ENCODE measurements at places on chromosomes 4 and X.

DNA sequence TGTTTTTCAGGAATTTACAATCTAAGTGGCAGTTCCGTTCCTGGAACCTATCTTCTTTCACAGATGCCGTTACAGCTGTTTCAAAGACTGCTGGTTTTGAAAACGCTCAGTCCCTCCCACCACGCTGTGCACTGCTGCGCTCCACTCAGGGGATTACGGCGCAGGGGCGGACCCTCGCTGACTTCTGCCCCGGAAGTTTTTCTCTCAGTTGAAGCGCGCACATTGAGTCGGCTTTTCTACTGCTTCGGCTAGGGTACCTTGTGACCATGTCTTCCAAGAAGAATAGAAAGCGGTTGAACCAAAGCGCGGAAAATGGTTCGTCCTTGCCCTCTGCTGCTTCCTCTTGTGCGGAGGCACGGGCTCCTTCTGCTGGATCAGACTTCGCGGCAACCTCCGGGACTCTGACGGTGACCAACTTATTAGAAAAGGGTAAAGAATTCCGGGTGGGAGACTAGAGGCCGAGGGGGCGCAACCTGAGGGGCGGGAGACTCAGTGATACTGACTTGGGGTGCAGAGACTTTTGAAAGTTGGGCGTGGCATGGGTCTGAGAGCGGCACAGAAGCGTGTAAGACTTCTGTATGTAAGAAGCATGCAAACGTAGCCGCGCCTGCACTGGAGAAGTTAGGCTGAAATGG, 597 bp upstream of the NUDT6 start:
- peak; percentile 87 for DNase-seq

DNA sequence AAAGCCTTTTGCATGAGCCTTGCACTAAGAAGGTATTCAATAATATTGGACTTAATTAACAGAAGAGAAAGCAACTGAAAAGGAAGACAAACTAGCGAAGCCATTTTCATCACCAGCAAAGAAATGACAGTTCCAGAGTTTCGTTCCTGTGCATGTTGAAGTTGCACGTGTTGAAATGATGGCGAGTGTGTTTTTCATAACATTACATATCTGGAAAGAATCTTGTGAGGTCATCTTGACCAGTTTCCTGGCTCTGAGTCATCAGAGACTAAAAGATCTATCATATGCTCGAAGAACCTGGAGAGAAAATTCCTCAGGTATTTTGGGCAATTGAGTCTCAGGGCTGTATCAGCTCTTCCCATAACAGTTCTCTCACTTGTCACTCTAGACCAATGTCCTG, 106.2 kb upstream of the MAML3 start:
- DNase-seq, result no peak

GRCh38 chrX:49754233-49754857, 58.6 kb upstream of the PAGE1 start:
- peak; percentile 29 for DNase-seq

DNA sequence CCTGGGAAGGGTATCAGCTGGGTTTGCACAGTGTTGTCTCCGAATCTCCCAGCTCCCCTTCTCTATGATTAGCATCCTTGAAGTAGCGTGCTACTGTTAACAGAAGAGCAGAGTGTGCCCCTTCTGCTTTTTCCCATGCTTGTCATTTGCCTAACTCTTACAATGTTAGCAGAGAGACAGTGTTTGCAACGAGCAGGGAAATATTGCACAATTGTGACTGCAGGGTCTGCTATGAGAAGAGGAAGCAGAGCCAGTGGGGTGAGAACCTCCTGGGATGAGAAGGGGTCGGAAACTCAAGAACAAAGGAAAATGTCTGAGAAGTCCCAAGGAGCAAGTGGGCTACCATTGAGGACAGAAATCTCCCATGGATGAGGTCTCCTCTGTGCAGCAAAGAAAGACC, 7.8 kb upstream of the CHRNA9 start:
- no peak for DNase-seq

DNA sequence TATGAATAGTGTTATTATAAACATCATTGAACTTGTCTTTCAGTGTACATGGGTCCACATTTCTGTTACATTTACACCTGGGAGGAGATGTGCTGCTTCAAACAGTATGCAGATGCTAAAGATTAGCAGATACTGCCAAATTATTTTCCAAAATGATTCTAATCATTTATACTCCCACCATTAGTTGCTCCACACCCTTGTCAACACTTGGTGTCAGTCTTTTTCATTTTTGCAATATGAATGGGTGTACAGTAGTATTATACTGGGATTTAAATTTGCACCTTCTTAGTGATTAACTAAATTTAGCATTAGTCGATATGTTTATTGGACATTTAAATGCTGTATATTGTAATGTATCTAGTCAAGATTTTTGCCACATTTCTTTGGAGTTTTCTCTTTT, 131.6 kb upstream of the GRID2 start:
- no peak for DNase-seq

- no peak for DNase-seq
Observed at GRCh38 chr4:74110670-74111069, 11.7 kb upstream of the CXCL2 start.

DNA sequence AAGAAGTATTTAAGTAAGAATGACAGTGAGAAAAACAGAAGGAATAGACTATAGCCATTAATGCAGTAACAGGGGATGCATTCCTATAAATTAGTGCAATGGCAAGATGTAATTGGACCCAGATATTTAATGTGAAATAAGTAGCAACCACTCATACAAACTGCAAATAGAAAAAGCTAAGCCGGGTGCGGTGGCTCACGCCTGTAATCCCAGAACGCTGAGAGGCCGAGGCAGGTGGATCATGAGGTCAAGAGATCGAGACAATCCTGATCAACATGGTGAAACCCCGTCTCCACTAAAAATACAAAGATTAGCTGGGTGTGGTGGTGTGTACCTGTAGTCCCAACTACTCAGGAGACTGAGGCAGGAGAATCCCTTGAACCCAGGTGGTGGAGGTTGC, 845.8 kb downstream of the PDHA2 start:
- no peak for DNase-seq

- no peak for DNase-seq
Observed at GRCh38 chr4:86587381-86588140, 6.6 kb upstream of the PTPN13 start.

DNA sequence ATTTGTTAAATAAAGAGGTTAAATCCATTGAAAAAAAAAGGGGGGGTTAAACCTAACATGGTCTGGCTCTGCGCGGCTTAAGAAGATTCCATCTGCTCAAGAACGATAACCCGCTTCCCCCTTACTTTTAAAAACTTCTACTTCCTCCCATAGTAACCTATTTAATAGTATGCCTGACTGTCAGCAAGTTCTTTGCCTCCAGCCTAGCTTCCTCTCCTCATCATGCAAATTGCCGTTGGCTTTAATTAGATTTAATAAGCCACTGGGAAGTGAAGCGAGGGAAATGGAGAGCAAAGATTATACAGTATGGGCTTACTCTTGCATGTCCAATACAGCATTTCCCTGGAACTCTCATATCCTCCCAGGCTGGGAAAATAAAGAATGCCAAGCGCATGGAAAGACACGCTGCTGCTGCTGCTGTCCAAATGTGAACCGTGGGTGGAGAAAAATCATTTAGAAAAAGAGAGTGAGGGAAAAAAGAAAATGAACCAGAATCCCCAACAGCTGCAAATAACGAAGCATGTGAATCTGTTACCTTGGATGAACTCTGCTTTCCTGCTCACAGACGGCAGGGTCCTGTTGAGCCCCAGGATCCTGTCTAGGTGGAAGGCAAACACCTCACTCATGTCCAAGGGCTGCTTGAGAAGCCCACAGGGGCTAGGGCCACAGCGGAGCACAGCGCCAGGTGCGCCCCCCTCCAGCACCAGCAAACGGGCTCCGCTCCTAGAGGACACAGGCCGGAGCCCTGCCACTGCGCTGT, 2.7 kb downstream of the GASK1B start:
- DNase-seq, result no peak

DNA sequence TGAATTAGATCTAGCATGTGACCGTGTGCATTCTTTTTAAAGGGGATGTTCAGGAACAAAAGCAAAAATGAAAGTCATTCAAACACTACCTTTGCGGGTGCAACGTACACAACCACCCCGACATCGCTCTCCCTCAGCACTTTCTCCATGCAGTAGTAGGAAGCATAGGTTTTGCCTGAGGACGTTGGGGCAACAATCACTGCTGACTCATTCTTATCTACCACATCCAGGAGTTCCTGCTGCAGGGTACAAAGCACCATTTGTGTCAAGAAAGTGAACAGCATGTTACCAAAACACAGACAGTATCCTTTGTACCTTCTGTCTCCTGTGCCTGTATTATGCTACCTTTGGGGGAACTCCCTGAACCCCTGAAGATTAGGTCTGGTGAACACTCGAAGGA, 58.6 kb downstream of the DDX60L start:
- no peak for DNase-seq

GRCh38 chr4:108018040-108018883, 28.6 kb downstream of the HADH start:
- peak; percentile 91 for DNase-seq

GRCh38 chrX:48003367-48003757, 427 bp downstream of the ZNF182 start:
- no peak for DNase-seq

- no peak for DNase-seq
Observed at GRCh38 chr4:128698386-128698785, 111.1 kb upstream of the JADE1 start.

DNA sequence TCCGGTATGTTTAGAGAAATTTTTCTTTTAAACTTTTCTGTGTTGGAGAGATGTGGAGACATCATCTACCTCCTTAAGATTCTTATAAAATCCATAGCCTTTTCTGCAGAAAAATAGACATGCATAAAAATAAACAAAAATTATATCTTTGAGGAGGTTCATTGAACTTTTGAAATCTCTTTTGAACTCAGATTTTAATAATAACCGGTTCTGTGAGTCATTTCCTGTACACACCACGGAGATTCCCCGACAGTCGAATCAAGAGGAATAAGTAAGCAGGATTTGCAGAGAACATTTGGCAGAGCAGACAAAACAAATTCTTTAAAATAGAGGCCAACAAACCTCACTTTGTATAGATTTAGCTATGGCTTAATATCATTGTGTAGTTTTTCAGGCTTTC, 918.7 kb upstream of the POU3F4 start:
- no peak for DNase-seq

- DNase-seq, result no peak
Observed at GRCh38 chr4:112516471-112517066, 589 bp upstream of the NEUROG2 start.

GRCh38 chrX:38220415-38221390, at the start of gene SRPX:
SRPX (minus strand) TSS chrX:38220871; CDS start chrX:38220792, 79 bp downstream.
- no peak for DNase-seq

GRCh38 chrX:47523297-47523696, 37.7 kb upstream of the ARAF start:
- peak; percentile 87 for DNase-seq

GRCh38 chr4:97867557-97868091, 275.7 kb downstream of the STPG2 start:
- no peak for DNase-seq

GRCh38 chr4:137956256-137956655, 285.9 kb downstream of the SLC7A11 start:
- no peak for DNase-seq

- no peak for DNase-seq
Observed at GRCh38 chr4:105613306-105613705, 60.9 kb downstream of the ARHGEF38 start.

DNA sequence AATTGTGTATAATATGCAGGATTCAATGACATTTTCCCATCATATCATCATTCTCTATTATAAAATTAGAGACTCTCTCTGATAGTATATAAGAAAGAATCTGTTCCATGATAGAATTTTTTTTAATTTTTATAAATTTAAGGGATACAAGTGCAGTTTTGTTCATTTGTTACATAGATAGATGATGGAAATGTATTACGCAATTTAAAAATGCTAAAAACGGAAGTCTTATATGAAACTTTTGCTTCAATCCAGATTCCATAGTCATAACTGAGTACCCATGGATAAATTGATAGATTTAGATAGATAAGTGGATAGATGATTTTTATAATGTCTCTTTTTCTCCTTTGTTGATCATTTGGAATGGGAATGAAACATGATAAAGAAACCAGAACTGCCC, 24.9 kb upstream of the MAGEB2 start:
- no peak for DNase-seq

DNA sequence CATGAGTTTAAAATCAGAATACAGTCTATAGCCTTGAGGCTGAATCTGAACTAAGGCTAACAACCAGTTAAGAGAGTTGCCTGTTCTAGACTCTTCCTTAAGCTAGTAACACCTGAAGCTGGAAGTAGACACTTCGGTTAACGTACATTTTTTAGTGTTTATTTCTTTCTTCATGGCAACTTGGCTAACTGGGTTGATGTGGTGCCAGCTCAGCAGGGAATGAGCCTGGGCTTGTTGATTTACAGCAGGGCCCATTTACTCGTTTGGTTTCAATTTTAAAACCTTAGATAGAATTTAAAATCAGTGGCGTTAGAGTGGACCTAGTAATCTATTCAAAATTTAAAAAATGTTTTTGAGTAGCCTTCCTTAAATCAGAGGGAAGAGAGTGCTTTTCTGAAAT, 137.6 kb upstream of the ESX1 start:
- no peak for DNase-seq

- no peak for DNase-seq
Observed at GRCh38 chr4:110074570-110074969, 123.8 kb downstream of the ELOVL6 start.

Data from stimulated activated CD4-positive, alpha-beta T cell treated with anti-CD3 and anti-CD28 coated beads, Interleukin-2, amount 100 ng/mL, for 24 hours (primary cell).